ENCODE measurements at places on chromosomes 4 and X.

GRCh38 chr4:656436-657337 lies 17.4 kb downstream of the ATP5ME start:
- no peak for DNase-seq
- no peaks in the 10 kb centered on the region for H3K36me3 ChIP-seq
- no peak overlapping the region for H3K4me3 ChIP-seq
- no peaks in the 10 kb centered on the region for H3K4me1 ChIP-seq
- H3K27me3 ChIP-seq = no peaks in the 10 kb centered on the region
- H3K27ac ChIP-seq = no peak overlapping the region

GRCh38 chrX:106783716-106784115 lies 18.8 kb upstream of the TBC1D8B start:
- no peaks in the 10 kb centered on the region for H3K27me3 ChIP-seq
- no peak overlapping the region for H3K27ac ChIP-seq
- no peak for DNase-seq
- H3K4me1 ChIP-seq = no peaks in the 10 kb centered on the region
- H3K4me3 ChIP-seq = no peak overlapping the region

- H3K4me3 ChIP-seq = no peak overlapping the region
- no peaks in the 10 kb centered on the region for H3K36me3 ChIP-seq
- H3K27ac ChIP-seq = no peak overlapping the region
These were observed 146.4 kb downstream of the GPC3 start for GRCh38 chrX:133838761-133839676.

- H3K36me3 ChIP-seq = no peaks in the 10 kb centered on the region
- H3K27me3 ChIP-seq = no peaks in the 10 kb centered on the region
- no peaks in the 10 kb centered on the region for H3K4me1 ChIP-seq
- DNase-seq = no peak
- no peak overlapping the region for H3K4me3 ChIP-seq
These were observed 270.5 kb downstream of the TENM3 start for GRCh38 chr4:182513587-182514291.
